B cell (primary cell): ENCODE measurements at places on chromosomes 11 and 22.

GRCh38 chr11:72317570-72317969 is 73.6 kb upstream of the PHOX2A start:
- DNase-seq = no peak

DNA sequence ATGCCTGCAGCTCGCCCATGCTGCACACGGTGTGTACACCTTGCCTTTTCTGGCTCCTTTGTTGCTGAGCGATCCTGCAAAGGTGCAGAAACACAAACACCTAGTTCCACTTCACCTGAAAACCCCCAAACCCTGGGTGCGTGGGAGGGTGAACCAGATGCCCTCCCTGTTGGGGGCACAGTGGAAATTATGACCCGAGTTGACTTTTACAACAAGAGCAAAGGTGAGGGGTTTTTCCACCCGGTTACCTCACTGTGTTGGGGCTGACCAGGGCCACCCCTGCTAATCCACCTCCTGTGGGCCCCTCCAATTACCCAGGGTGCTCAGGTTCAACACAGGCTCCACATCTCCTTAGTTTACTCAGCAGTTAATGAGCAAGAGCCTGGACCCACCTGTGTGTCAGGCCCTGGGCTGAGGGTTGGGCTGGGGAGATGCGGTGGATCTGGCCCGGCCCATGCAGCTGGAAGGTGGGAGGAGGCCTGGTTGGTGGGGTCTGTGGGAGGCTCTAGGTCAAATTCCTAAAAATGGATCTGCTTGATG is 42.1 kb downstream of the LRRC32 start:
- peak; percentile 69 for DNase-seq

DNA sequence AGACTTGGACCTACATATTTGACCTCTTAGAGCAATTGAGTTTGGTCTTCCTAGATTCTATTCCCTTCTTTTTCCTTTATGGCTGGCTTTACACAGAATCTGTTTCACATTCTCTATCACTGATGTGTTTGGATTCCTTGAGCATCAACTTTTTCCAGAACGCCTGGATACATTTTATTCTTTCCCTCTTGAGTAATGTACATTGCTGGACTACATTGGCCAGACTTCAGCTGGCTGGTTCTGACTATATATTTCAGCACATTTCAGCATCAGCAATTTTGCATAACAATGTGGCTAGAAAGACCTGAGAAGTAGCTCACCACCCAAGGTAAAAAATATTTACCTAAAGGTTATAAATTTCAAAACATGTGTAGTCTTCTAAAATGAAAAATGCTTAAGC is 2198.2 kb upstream of the RAG2 start:
- no peak for DNase-seq

GRCh38 chr11:134514354-134514951 is 102.4 kb upstream of the B3GAT1 start:
- no peak for DNase-seq

DNA sequence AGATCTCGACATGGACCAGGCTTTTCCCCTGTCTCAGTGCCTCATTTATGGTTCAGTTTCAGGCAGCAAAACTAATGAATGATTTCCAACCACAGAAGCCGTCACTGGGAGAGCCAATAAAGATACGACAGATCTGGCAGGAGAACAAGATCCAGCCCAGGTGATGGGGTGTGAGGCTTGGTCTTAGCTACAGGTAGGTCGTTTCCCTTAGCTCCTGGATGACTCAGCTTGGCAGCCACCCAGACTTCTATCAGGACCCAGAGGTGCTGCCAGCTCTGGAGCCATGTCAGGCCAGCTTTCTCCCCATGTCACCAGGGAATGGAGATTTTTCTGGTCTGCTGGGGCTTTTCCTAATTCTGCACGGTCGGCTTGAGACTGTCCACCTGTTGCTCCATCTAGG is 36.3 kb upstream of the APOBEC3A start:
- DNase-seq = no peak

GRCh38 chr22:30882974-30883533 is 85.5 kb downstream of the MORC2 start:
- DNase-seq = no peak

- no peak for DNase-seq
These were observed 913 bp upstream of the CD44 start for GRCh38 chr11:35138058-35138457.

- no peak for DNase-seq
These were observed 36.5 kb upstream of the SLC35C1 start for GRCh38 chr11:45768486-45768885.

- no peak for DNase-seq
These were observed 63.4 kb upstream of the CARD18 start for GRCh38 chr11:105202844-105203548.

- no peak for DNase-seq
These were observed 44.1 kb downstream of the GNB1L start for GRCh38 chr22:19810381-19811201.

GRCh38 chr22:40397396-40397795 is 27.0 kb downstream of the SGSM3 start:
- no peak for DNase-seq

DNA sequence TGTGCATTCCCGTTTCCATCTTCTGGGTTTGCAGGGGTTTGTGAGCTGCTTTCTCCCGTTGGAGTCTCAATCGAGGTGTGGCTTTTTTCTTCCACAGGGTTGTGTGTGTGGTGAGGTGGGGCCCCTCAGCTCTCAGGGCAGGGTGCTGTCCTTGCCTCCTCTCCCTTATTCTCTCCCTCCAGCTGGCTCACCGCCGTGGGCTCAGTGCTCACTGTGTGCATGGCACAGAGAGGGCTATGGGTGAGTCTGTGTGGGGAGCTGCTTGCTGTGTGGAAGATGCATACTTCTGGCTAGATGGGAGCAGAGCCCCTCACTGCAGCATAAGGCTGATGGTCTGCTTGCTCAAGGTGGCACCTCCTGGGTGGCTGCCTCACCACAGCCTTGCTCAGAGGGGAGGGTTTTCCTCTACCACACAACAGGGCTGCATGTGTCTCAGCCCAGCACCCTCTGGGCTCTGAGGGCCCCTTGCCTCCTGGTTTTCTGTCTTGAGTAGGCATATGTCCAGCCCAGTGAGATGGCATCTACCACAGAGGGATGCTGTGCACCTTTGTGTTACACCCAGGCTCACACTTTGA is 203.1 kb upstream of the B3GAT1 start:
- DNase-seq = no peak

DNA sequence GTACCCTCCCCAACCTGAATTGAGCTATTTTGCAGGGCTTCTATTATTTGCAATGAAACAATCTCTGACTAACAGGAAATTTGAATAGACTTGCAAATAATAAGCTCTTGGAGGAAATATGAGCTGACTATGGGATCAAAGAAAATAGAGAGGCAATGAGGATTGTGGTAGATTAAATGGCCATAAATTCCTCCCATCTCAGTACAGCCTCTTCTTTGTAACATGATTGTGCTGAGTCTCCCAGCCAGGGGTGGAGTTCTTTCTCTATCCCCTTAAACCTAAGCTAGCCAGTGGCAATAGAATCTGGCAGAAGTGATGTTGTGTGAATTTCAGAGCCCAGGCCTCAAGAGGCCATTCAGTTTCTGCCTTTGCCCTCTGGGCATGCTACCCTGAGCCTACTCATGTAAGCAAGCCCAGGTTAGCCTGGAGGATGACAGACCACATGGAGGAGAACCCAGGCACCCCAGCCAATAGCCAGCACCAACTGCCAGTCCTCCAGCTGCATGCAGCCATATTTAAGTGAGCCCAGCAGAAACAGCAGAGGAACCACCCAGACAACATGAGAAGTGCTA is 86.8 kb upstream of the TP53I11 start:
- no peak for DNase-seq

DNA sequence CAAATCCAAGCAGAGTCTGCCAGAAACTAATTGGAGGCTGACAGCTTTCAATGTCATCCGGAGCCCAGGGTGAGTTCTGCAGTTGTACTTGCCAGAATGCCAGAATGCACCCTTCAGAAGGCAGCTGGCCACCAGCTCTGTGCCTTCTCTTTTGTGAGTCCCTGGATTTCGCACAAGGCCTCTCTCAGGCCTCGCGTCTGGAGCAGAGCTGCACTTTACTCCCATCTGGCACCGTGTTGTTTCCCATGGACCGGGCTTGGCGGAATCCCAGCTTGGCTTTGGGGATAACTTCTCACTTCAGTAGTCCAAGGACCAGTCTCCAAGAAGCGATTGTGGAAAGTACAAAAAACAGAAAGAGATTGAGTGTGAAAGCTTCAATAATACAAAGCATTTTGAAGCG is 451.3 kb upstream of the KIRREL3 start:
- no peak for DNase-seq

DNA sequence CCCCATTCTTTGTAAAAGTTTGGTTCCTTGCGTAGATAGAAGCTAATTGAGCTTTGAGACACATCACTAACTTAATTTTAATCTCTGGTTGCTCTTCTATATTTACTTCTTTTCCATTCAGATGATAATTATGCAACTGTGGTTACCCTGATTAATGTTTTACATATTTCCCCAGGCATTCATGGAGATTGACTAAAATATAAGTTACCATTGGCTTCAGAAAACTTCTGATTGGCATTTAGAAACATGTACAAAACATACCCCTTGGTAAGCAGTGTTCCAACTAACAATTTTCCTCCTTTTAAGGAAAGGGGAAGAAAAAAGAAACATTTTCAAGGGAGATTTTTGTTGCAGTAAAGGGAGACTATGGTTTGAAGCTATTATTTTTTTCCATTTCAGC is 43.9 kb downstream of the FAT3 start:
- no peak for DNase-seq

DNA sequence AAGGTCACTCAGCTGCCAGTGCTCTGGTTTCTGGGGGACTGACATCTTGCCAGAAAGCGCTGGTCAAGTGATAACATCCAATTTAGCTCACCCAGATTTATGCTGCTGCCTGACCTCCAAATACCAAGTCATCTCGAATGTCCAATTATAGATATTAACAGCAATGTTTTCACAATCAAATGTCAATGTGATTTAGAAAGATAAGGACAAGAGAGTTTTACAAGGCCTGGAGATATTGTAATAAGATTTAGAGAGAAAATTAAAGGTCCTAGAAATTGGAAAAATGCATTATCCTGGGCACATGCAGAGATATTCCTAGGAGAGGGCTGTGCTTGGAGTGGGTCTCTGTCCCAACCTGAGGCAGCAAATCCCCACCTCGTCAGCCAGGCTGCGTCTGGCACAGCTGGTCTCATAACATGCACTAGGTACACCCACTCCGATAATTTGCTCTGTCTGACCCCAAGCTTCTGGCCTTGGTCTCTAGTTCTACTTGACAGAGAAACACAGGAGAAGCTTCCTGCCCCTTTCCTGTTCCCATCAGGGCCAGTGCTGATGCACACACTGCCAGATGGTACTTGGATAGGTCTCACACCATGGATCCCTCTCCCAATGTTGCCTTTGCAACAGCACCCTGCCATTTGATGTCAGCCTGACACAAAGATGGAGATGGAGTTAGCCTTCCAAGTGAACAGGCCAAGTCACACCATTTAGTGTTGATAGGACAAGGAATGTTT is 28.6 kb downstream of the USH1C start:
- DNase-seq = no peak

- DNase-seq = no peak
These were observed 405.9 kb downstream of the NXPE2 start for GRCh38 chr11:115084231-115084630.
